GM18507 (cell line): ENCODE measurements at places on chromosomes 4 and X.
A peak's percentile ranks its signal among the peaks of the same experiment; 100 is the strongest.

DNA sequence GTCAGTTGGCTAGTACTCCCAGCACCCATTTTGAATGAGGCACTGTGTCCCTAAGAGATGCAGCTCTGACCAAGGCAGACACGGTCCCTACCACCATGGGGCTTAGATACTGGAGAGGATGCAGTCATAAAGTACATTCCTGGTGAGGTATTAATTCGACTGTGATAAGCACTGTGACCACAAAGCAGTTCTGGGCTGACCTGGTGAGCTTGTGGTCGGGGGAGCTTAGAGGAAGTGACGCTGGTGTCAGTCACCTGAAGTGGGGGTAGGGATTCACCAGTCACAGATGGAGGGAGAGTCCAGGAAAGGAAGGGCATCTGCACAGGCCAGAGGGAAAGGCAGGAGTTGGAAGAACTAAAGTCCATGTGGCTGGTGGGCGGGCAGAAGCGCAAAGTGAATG lies 15.8 kb upstream of the CLTRN start:
- DNase-seq = no peak

DNA sequence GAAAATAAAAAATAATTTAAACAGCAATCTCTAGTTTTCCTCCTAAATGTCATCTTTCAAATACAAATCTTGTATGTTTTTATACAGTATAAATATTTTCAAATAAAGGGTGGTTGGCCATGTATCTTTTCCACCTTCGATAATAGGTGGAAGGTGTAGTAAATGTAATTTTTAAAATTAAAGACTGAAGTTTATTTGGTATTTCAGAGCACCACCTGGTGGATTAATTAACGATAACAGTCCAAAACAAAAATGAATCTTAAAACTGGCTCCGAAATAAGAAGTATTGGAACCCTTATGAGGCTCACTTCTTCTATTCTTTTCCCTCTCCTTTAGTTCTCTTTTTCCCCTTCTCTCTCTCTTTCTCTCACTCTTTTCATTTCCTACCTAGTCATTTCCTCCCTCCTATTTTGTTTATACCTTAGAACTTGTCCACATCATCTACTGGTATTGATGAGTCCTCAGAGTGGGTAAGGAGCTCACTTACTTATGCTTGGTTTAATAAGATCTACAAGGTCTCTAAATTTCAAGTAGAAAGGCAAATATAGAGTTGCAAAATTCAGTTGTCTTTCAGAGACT lies 82.9 kb upstream of the EXOC1L start:
- DNase-seq = no peak

DNA sequence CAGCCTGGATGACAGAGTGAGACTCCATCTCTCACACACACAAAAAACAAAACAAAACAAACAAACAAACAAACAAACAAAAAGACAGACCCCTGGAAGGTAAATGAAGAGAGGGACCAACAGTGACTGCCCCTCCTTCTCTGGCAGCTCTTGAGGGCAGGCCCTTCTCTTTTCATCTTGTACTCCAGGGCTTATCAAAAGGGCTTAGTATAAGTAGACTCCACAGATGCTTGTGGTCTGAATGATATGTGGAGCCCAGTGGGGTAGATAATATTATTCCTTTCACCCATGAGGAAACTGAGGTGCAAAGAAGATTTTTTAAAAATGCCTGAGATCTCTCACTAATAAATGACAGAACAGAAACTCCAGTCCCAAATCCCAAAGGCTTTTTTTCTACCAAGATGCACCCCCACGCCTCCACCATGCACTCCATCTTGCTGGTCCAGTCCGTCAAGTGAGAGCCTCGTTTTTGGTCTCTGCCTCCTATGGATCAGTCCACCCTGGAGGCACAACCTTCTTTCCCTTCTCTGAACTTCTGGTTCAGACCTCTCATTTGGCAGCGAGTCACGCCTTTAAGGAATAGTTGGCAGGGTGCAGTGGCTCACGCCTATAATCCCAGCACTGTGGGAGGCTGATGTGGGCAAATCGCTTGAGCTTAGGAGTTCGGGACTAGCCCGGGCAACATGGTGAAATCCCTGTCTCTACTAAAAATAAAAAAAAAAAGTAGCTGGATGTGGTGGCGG lies 17.0 kb upstream of the CHRNA9 start:
- DNase-seq = no peak

DNA sequence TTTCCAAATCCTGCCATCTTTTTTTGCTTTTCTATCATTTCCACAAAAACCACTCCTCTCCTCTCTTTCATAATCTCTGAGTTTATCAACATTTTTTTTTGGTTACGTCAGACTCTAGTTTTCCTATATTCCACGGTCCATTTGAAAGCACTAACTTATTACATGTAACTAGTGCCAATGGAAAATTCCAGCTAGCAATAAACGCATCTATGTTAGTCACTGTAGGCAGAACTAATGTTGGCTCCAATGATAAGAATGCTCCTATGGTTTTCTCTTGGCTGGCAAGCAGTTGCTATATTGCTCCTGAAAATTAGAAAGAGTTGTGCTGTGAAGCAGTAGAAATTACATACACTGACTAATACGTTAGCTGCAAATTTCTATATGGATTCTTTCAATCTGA lies 634.6 kb upstream of the FTHL17 start:
- DNase-seq = no peak

- DNase-seq = no peak
Observed at GRCh38 chrX:2299871-2300270, 200.9 kb downstream of the DHRSX start.

DNA sequence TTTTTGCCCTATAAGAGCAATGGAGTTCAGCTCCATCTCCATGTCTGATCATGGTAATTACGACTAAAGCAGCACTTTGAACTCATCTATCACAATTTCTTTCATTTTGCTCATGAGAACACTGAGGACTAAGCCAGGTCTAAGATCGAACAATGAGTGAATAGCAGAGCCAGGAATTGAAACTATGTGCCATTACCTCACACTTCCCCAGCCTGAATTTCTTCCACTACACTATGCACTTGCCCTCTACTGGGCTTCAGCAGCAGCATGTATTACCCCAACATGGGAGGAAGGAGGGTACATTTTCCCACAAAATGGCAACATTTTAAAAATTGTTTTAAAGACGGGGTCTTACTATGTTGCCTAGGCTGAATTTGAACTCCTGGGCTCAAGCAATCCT lies 274.7 kb upstream of the FGF13 start:
- no peak for DNase-seq

GRCh38 chrX:13940671-13941070 lies 89.0 kb downstream of the GEMIN8 start:
- DNase-seq = no peak

GRCh38 chr4:178784491-178784890 lies 1342.3 kb upstream of the AGA start:
- DNase-seq = no peak

DNA sequence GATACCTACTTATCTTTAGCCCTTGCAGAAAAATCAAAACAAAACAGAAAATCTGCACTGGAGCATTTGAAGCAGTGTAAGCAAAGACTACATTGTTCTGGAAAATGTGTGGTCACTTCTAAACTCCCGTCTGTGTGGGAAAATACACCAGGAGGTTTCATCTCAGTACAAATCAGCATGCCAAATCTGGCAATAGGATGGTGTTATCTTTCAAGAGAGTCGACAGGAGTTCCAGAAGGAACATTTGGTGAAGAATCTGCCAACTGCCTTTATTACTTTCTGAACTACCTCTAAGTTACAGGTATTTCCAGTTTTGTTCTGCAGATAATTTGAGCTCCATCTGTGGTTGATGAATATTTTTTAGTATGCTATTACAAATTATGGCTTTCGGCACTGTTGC lies 1348.0 kb downstream of the RAPGEF2 start:
- no peak for DNase-seq

- DNase-seq = no peak
Observed at GRCh38 chrX:3145716-3146115, 104.4 kb downstream of the ARSF start.

DNA sequence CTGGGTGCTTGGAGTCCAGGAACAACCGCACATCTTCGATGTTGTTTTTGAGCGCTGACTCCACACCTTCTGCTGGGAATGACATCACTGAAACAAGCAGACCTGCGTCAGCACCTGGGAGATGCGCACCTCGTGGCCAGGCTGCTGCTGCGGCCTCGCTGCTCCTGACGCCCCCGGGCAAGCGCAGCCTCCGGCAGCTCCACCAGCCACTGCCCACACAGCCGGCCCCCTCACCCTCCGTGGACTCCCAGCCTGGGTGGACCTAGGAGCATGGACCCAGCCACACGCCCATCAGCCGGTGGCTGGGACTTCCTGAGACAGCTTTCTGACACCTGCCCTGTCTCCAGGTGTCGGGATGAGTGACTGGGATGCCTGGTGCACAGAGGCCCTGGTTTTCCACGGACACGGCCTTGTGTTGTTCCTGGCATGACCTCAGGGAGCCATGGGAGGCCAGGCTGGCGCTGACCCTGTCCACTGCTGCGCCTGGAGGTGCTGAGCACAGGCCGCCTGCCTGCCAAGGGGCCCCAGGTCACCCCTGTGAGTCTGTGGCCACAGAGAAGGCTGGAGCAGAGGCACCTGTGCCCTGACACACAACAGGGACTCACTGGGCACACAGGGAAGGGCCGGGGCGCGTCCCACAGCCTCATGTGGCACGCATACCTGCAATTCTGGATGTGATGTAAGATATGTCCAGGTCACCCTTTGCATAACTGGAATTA lies 48.6 kb downstream of the GAK start:
- no peak for DNase-seq

- no peak for DNase-seq
Observed at GRCh38 chrX:17020851-17021821, 74.7 kb downstream of the REPS2 start.

DNA sequence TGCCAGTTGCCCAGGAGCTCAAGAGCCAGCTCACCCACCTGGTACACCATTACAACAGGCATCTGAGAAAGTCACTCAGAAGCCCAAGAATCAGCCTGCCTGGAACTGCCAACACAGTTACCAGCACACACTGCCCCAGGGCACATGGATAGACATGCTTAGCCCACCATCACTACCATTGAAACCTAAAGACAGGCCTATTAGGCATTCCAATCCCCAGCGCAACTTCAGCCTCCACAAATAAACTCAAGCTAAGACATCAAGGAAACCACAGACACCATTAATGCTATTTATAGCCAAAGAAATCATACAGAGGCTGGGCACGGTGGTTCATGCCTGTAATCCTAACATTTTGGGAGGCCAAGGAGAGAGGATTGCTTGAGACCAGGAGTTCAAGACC lies 42.3 kb downstream of the ATRX start:
- no peak for DNase-seq

GRCh38 chr4:48360285-48361011 lies 19.1 kb downstream of the SLAIN2 start:
- DNase-seq = no peak

GRCh38 chr4:102008711-102009110 lies 218.2 kb downstream of the BANK1 start:
- no peak for DNase-seq

DNA sequence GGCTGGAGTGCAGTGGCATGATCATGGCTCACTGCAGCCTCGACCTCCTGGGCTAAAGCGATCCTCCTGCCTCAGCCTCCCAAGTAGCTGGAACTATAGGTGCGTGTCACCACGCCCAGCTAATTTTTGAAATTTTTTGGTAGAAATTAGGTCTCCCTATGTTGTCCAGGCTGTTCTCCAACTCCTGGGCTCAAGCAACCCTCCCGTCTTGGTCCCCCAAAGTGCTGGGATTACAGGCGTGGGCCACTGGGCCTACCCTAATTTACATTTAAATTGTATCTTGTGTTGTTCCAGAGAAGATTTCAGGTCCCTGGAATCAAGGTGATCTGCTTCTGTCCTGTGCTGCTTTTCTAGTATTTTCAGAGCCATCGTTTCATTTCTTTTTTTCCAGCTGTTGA lies 1.2 kb upstream of the LRPAP1 start:
- no peak for DNase-seq

DNA sequence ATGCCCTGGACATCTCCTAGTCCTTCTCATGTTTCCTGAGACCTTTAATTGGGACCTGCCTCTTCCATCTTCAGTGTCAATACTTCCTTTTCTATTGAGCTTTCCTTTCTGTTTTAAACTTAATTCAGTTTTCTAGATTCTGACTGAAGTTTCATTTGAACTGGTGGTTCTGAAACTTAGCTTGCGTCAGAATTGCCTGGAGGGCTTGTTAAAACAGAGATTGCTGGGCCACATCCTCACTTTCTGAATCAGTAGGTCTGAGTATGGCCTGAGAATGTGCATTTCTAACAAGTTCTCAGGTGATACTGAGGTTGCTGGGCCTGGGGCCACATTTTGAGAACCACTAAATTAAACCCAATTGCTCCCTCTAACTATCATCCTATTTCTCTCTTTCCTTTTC lies 152.1 kb upstream of the DGKK start:
- no peak for DNase-seq

- DNase-seq = peak; percentile 30
Observed at GRCh38 chr4:71184195-71184781, 154.5 kb upstream of the SLC4A4 start.

DNA sequence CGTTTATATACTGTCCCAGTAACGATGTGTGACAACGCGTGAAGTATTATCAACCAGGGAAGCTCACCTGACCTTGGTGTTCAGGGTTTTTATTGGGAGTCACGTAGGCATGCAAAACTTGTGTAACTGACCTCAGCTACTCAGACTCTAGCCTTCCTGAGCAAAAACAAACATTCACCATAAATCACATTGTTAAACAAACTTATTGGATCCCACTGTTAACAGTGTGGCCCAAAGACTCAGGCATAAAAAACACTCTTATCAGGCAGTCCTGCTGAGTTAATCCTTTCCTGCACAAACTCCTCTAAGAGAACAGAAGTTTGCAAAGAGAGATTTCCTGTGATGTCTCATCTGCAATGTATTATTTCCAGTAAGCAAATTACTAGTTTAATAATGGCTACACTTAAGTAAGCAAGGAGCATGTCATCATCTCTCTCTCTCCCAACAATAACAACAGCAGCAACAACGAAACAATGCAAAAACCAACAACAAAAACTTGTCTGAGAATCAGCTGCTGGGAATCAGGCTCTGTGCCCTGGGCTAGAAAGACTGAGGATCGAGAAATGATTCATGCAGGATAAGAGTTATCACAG lies 12.0 kb downstream of the GAGE1 start:
- no peak for DNase-seq

- DNase-seq = no peak
Observed at GRCh38 chr4:187193141-187193540, 469.5 kb upstream of the FAT1 start.
